Frontal cortex (tissue), 4 donors: ENCODE measurements at places on chromosomes 2 and 18. TPM values are rescaled to one million over a fixed set of nuclear protein-coding genes. Genes with fewer than 3 reads are reported as not detected.

Gene PTH2R
- total RNA-seq: 3.3 TPM

Gene TUBA4B
- not detected for total RNA-seq

Gene VIL1
- not detected for total RNA-seq

Gene CNDP1
- under 0.01 TPM for total RNA-seq

GRCh38 chr2:179274749-179275148 lies 10.1 kb upstream of the SESTD1 start:
- DNase-seq: no peak

DNA sequence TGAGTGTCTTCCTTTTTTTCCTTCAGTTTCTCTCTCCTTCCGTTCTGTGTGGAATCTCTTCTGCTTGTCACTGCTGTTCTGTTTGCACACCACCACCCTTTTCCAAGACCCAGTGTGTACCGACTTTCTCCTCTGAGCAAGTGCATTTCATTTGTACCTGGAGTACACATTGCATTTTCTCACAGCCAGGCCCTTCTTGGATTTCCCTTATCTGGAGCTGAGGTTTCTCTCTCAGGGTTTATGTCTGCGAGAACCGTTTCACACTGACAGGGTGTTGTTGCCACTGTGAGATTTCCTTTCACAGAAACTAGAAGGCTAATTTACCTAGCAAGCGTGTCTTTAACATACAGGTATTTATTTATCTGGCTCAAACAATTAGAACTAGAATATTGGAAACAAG lies 26.2 kb downstream of the NCOA1 start:
- no peak for DNase-seq

GRCh38 chr2:182330451-182331305 lies 96.2 kb downstream of the PDE1A start:
- DNase-seq: no peak

DNA sequence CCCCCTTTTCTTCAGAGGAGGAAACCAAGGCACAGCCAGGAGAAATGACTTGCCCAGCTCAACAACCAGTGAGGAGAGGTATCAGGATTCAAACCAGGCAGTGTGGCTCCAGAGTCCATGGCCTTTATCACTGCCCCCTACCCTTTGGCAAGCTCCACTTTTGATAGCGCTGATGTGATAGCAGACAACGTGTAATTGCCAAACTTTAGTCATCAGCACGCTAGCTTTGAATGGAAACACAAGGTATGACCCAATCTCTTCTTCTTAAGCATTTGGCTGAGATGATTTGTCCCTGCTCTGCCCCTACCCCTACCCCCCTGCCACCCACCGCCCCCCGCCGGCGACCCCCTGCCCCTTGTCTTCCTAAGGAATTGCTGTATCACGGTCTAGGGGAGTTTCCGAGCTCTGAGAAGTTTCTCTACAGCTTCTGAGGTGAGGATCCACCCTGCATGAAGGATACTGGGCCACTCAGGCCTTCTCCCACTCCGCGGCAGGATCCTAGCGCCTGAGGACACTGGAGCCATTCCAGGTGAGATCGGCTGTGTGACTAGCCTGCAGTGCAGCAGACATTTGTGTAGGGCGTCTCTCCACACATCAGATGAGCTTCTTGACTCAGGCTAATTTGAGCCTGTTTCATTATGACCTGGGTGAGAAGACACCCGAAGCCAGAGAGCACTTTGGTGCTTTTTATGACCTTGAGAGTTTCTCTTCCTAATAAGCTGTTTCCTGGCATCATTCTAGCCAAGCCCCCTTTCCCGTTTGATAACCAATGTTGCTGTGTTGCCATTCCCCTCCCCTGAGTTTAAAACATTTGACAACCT lies 75.1 kb upstream of the MAP4K4 start:
- DNase-seq: no peak

GRCh38 chr2:47206681-47207080 lies 51.6 kb upstream of the STPG4 start:
- DNase-seq: no peak

- no peak for DNase-seq
Measured at GRCh38 chr2:212548455-212548819, 9.8 kb upstream of the ERBB4 start.

DNA sequence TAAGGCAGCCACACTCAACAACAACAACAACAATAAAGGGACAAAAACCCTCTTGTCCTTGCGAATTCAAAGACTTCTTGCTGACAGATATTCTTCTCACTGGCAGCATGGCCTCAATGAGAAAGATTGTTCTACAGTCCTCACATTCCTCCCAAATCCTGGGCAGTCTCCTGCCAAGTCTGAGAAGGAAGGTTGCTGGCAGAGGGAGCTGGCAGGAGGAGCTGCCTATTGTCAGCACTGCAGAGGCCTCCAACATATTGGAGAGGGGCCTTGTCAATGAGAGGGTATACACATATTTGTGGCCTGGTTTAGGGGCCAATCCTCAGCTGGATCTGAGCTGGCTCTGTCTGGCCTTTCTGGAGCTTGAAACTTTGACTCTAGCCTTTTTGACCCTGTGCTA lies 63.5 kb downstream of the LAMA3 start:
- peak; percentile 28 for DNase-seq

DNA sequence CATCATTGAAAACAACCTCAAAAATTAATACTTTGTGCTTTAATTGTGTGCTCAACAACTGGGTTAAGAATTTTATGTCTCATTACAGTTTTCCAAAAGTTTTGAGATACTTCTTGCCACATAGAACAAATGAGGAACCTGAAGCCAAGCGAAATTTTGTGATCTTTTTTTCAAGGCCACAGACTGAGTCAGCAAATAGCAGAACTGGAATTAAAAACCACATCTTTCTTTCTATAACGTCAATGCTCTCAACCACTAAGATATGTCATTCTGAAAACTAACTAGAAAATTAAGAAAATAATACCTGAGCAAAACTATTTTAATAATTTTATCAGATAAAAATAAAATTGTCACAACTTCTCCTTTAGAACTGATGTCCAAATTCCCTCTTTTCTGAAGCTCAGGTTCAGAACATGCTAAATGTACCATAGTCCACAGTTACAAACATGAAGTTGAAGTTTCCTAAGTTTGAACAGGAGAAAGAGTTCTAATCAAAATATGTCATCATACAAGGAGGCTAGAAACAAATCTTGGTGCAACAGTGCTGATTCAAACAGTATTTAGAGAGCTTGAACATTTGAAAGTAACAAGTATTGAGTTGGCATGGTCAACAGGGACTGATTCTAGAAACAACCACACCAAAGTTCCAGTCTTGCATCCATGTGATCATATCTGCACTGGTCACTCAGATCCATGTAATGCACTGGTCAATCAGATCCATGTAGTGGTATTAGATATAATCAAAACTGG lies 27.6 kb upstream of the CALCRL start:
- DNase-seq: no peak

- no peak for DNase-seq
Measured at GRCh38 chr2:136156411-136156810, 38.5 kb upstream of the CXCR4 start.

DNA sequence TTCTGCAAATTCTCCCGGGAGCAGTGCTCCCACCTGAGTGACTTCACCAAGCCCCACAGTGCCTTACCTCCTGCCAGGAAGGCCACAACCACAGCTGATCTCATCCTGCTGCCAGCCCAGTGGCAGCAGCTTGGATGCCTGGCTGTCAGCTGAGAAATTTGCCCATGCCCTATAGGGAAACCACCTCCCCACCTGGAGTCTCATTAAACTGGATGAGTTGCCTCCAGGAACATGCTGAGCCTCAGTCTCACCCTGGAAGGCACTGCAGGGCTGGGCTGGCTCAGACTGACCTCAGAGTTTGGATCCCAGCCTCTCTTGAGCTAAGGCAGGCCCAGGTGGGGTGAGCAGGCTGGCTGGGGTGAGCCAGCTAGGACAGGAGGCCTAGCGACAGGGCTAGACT lies 23.3 kb downstream of the REEP1 start:
- DNase-seq: no peak

GRCh38 chr18:39513186-39513585 lies 1947.6 kb upstream of the CELF4 start:
- no peak for DNase-seq

- DNase-seq: no peak
Measured at GRCh38 chr2:12032398-12032797, 286.0 kb downstream of the LPIN1 start.
